ENCODE measurements at places on chromosomes 2 and 18.
A peak's percentile ranks its signal among the peaks of the same experiment; 100 is the strongest.

GRCh38 chr2:84417453-84418145 is 41.5 kb downstream of the SUCLG1 start:
- DNase-seq: no peak

DNA sequence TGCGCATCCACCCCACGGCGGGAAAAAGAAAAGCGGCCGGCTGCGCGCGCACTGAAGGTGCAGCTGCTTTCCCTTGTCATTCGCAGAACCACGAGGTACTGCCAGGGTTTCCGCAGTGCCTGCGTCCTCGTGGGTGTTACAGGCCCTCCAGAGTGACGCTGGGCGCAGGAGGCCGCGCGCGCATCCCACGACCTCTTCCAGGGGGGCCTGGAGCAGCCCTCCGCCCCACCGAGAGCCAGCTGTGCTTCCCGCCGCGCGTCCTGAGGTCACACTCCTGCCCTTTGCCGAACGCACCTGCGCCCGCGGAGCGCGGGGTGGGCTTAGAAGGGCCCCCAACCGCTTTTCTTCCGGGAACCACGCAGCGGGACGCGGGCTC is 378 bp upstream of the IAH1 start:
- no peak for DNase-seq

GRCh38 chr2:189522435-189523151 is 58.0 kb downstream of the SLC40A1 start:
- DNase-seq: no peak

DNA sequence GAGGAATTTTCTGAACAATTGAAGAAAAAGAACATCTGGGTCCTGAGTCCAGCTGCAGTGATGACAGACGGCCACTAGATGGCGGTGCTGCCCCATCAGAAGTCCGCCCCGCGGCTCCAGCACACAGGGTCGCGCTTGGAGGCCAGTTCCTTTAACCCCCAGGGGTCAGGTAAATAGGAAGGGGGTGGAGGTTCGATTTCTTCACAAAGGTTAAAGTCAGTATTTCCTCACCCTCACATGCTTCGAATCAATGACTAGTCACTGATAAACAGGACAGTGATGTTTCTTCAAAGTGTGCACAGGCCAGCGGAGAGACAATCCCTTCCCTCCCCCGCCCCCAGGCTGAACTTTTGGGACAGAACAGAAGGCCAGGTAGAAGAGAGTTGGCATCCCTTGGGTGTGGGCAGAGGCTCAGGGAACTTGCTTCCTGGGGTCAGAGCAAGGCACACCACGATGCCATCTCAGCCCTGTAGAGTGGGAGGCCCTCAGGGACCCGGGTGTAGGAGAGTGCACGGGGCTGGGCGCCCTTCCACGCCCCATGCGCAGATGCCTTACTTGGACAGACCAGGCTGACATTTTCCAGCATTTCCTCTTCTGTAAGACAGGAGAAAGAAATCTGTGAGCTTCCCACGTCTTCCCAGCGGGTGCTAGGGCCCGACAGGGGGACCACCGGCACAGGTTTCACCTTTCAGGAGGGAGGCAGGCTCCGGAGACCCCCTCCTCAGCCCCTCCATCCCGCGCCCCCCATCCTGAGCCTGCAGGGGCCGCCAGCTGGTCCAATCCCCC is 722 bp downstream of the APOB start:
- DNase-seq: peak; percentile 18

- no peak for DNase-seq
Measured at GRCh38 chr2:212928681-212929080, 222.7 kb downstream of the IKZF2 start.

GRCh38 chr2:85925216-85925671 is 36.5 kb upstream of the ST3GAL5 start:
- DNase-seq: no peak

- DNase-seq: no peak
Measured at GRCh38 chr2:138689705-138690104, 90.5 kb downstream of the NXPH2 start.

- no peak for DNase-seq
Measured at GRCh38 chr2:20175931-20176330, 49.0 kb downstream of the SDC1 start.

DNA sequence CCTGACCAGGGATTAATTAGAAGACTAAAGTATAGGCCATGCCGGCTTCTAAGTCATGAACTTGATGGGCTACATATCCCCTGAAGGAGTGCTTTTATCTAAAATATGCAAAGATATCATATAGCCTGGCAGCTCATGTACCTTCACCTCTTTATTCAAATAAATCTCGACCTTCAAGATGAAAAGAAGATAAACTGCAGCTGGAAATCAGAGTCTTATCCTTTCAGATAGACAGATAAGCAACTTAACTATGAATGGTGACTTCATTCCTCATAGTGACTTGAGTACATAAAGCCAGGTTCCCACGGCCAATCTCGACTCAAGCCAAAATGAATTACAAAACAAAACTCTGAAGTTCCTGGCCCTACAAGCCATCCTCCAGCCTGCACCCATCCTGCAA is 165.3 kb upstream of the KLHL29 start:
- DNase-seq: no peak

DNA sequence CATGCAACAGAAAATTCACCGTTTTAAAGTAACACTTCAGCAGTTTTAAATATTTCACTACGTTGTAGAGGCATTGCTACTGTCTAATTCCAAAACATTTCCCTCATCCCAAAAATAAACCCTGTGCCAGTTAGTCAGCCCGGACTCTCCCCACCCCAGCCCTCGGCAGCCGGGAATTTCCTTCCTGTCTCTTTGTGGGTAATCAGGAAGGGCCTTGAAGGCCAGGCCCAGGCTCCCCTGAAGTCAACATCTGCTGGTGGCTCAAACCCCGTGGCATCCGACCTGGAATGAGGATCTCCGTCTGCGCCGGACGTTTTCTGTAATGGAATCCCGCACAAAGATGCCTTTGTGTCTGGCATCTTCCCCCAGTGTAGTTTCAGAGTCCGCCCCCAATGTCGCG is 219.6 kb downstream of the SNTG2 start:
- DNase-seq: no peak

- no peak for DNase-seq
Measured at GRCh38 chr2:212961255-212961654, 190.2 kb downstream of the IKZF2 start.

All from NCI-H187 (cell line).